ENCODE measurements at places on chromosomes 11 and 22. TPM values are rescaled to one million over a fixed set of nuclear protein-coding genes. Genes with fewer than 3 reads are reported as not detected.

The PAMR1 gene
- not detected for total RNA-seq

The TMEM135 gene
- total RNA-seq: 17.3 TPM

The SUSD2 gene
- 7.4 TPM for total RNA-seq

The PGR gene
- total RNA-seq: not detected

The H19 gene
- total RNA-seq: 9.5 TPM

The APOBEC3B gene
- total RNA-seq: 8.8 TPM

The CSNK2A3 gene
- 0.72 TPM for total RNA-seq

The OTOG gene
- not detected for total RNA-seq

The APOBEC3F gene
- 3.5 TPM for total RNA-seq

The RPLP2 gene
- total RNA-seq: 1,072 TPM

The IL17REL gene
- total RNA-seq: not detected

The PYGM gene
- total RNA-seq: 3.4 TPM

The PHOX2A gene
- total RNA-seq: not detected

The SLC37A2 gene
- total RNA-seq: 16.2 TPM

Measured in A375 (cell line).